ENCODE measurements at places on chromosomes 3 and 15.
A peak's percentile ranks its signal among the peaks of the same experiment; 100 is the strongest.

- DNase-seq = peak; percentile 67
Measured at GRCh38 chr3:63349583-63350573, 71.8 kb downstream of the SYNPR start.

- no peak for DNase-seq
Measured at GRCh38 chr15:26097216-26097615, 234.1 kb upstream of the ATP10A start.

DNA sequence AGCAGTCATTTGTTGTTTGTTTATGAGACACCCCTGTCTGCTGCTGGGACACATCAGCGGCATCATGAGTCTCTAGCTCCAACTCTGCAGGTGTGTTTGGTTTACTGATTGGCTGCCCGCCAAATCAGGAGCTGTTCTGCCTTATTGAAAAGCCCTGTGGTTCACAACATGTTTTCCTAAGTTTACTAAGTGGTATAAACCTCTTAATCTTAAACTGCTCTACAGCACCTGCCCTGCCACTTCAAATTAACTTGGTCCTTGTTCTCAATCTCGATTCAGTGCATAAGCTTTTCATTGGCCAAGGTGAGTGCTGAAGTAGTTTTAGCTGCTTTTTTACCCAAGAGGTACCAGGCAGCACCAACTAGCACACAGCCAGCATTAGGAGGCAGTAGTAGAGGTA is 77.8 kb upstream of the WDR72 start:
- DNase-seq = no peak

GRCh38 chr3:12409684-12410596 is 74.3 kb upstream of the TSEN2 start:
- no peak for DNase-seq

GRCh38 chr3:113287803-113288648 is 76.7 kb downstream of the BOC start:
- DNase-seq = peak; percentile 64

GRCh38 chr3:122758877-122759560 is 34.6 kb downstream of the HSPBAP1 start:
- no peak for DNase-seq

GRCh38 chr15:60726576-60726975 is 247.6 kb upstream of the ICE2 start:
- no peak for DNase-seq

- peak; percentile 40 for DNase-seq
Measured at GRCh38 chr15:50353251-50353974, 1.6 kb downstream of the GABPB1 start.

DNA sequence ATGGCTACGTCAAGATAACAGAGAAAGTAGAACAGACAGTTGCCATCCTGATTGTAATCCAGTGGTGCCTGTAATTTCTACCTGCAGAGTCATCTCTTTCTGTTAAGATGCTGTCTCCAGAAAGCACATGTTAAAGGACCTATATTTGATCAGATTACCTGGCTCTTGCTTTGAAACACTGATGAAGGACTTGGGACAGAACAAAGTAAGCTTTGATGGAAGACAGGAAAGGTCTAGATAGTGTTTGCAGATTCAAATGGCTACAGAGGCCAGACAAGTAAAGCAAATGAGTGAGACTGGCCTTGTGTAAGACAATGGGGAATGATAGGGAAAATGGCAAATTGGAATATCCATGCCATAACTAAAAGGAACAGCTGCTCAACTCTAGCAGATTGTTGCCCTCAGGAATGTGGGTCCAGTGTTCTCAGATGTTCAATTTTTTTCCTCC is 1.8 kb upstream of the GSK3B start:
- no peak for DNase-seq

DNA sequence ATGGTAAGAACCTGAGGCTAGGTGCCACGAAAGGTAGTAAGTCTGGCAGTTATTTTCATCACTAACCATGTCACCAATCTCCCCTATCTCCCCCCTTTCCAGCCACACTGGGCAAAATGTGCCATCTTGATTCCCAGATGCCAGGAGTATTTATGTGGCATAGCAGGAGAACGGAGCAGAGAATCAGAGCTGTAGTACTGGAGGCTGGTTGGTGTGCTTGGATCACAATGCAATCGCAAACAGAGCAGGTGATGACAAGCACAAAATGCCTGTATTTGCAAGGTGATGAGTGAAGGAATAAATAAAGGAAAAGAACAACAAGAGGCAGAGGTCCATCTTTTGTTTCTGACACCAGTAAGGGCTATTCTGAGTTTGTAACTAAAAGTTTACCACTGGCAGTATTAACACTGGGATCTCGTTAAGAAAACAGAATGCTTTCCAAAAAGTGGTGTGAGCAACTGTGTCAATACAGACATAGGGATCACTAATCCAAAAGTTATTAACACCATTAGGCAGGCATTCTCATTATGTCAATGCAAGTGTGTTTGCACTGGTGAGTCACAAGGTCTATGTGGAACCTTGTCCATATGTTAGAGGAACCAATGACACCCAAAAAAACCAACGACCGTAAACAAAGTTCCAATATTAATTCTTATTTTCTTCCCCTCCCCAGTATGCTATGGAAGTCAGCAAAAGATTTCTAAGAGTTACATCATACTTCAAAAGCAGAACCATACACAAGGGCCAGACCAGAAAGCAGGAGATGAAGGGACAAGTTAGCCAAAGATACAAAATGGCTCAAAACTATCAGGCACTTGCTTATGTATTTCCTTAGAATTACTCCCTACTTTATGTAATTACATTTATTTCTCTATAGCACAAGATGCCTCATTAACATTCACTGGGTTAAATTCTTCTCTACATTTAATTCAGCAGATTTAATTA is 556.6 kb downstream of the FOXP1 start:
- no peak for DNase-seq

GRCh38 chr3:56938530-56938929 is 121.9 kb upstream of the SPATA12 start:
- no peak for DNase-seq

DNA sequence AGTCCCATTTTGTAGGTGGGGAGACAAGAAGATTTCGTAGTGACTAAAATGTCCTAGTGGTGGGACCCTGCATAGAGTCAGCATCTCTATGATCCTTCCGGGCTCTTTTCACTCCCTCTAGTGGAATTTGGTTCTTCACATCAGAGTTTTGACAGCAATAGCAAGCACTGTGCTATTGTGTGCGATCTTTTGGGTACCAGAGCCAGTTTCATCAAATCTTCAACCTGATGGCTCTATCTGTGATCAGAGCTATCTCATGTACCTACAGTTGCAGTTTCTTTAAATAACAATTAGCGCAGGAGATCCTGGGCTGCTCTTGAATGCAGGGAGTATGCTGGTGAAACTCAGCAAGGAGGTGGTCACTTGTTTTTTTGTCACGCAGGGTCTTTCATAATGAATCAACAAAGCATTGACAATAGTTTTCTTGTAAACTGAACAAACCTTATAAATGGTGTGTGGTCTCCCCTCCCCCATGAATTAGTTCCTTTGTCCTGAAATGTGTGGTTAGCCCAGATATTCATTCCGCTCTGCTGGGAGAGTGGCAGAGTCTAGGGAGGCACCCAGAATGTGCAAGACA is 257.2 kb upstream of the SOX2 start:
- no peak for DNase-seq

DNA sequence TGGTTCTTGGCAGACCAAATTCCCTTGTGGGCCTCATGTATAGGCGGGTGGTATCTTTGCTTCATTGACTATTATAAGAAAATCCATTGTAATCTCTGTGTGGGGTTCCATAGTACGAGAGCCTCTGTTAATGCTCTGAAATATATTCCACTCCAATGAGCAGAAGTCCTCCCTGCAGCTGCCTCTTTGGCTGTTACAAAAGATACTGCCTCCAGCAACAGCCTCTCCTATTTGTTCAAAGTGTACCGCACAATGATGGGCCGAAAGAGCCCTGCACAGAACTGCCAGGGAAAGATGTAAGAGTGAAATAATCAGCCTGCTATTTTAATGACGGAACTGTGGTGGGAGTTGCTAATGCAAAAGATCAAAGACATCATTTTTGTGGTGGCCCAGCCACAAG is 48.9 kb downstream of the GRK7 start:
- DNase-seq = no peak

GRCh38 chr15:56934269-56934668 is 15.8 kb downstream of the TCF12 start:
- DNase-seq = no peak

- DNase-seq = no peak
Measured at GRCh38 chr15:78810362-78811123, 721 bp downstream of the ADAMTS7 start.

- no peak for DNase-seq
Measured at GRCh38 chr3:69691860-69692259, 47.4 kb upstream of the MITF start.

GRCh38 chr15:25812073-25812472 is 51.1 kb downstream of the ATP10A start:
- DNase-seq = no peak

DNA sequence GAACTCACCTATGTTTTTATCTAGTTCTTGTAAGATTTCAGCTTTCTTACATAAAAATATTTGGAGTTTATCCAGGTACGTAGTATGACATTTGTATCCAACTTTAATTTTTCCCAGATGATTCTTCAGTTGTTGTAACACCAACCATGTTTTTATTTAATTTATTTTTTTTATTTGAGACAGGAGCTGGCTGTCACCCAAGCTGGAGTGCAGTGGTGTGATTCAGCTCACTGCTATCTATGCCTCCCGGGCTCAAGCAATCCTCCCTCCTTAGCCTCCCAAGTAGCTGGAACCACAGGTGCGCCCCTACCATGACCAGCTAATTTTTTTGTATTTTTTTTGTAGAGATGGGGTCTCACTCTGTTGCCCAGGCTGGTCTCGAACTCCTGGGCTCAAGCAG is 6.6 kb downstream of the XYLB start:
- DNase-seq = no peak

DNA sequence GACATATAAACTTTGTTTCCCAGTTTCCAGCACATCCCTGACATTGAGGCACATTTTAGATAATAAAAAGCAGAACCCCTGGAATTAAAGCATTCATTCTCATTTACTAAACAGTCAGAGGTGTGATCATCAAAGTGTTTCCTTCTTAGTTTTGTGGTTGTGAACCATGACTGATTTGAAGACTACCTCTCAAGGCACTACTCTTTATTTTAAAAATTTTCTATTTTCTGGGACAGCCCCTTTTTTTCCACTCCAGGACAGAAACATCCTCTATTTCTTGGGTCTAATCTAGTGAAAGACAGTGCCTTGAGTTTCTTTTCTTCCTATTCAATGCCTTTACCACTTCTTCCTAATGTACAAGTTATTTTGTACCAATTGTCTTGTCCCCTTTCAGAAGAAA is 5.2 kb downstream of the SST start:
- no peak for DNase-seq

GRCh38 chr3:39665441-39665840 is 144.0 kb upstream of the MYRIP start:
- DNase-seq = no peak

DNA sequence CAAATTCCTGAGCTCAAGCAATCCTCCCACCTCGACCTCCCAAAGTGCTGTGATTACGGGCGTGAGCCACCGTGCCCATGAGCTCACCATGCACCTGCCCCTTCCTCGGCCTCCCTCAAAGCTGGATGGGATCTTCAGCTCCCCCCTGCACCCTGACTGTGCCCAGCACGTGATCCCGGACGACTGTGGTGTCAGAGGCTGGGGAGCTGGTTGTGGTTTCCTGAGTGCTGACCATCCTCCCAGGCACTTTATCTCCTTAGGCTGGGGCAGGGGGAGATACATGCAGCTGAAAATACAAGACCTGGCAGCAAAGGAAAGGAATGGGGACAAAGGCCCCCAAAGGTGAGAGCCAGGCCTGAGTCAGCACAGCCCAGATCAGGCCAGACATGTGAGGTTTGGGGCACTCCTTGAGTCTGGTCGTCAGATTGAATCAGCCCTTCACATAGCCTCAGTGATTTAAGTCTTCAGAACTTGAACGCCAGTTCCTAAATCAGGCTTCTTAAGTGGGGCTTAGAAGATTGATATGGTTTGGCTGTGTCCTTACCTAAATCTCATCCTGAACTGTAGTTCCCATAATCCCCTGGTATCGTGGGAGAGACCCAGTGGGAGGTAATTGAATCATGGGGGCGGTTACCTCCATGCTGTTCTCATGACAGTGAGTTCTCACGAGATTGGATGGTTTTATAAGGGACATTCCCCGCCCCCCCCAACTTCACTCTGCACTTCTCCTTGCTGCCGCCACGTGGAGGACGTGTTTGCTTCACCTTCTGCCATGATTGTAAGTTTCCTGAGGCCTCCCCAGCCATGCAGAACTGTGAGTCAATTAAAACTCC is 35.8 kb downstream of the PRKCD start:
- DNase-seq = peak; percentile 93

GRCh38 chr3:161854232-161854771 is 357.7 kb downstream of the OTOL1 start:
- peak; percentile 26 for DNase-seq

DNA sequence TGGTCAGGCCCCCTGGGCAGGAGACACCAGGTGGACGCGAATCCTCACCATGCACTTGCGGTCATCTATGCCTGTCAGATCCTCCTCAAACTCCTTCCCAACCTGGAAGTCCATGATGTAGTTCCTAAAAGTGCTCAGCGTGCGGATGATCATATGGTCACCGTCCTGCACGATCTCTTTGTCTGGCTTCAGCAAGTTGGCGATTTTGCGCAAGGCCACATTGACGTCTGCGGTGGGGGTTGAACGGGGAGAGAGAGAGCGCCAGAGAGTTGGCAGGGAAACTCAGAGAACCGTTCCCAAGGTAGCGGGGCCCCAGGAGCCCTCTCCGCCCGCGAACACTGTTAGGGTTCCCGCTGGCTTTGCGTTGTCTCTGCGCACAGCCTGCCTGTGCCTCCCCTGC is 809 bp downstream of the RBP1 start:
- DNase-seq = no peak

- DNase-seq = no peak
Measured at GRCh38 chr3:126125341-126125740, 41.4 kb upstream of the SLC41A3 start.

DNA sequence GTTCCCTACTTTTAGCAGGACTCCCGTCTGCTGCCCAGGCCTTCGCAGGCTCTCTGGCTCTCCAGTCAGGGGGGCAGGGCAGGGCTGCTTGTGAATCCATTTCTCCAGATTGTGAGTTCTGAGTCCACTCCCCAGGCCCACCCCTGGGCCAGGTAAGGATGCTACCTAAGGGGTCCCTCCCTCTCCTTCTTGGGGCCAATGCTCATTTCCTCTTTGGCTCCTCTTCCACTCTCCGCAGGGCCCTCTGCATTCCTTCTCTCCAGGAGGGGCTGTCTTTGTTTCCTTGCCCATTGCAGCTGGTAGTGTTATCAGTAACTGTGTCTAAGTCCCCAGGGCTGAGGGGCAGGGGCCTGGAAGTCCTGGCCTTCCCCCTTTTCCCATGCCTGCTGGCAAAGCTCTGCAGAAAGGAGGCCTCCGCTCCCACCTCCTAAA is 13.0 kb upstream of the CACNA2D2 start:
- no peak for DNase-seq

Measured in OCI-LY7 (cell line).